ENCODE measurements at places on chromosomes 3 and 15.
A peak's percentile ranks its signal among the peaks of the same experiment; 100 is the strongest.

GRCh38 chr3:34008191-34008590 lies 209.8 kb downstream of the PDCD6IP start:
- no peak for DNase-seq

- DNase-seq, result no peak
Observed at GRCh38 chr15:68962465-68962864, 32.1 kb downstream of the SPESP1 start.

GRCh38 chr3:156677536-156677935 lies 3.1 kb downstream of the TIPARP start:
- DNase-seq, result no peak

DNA sequence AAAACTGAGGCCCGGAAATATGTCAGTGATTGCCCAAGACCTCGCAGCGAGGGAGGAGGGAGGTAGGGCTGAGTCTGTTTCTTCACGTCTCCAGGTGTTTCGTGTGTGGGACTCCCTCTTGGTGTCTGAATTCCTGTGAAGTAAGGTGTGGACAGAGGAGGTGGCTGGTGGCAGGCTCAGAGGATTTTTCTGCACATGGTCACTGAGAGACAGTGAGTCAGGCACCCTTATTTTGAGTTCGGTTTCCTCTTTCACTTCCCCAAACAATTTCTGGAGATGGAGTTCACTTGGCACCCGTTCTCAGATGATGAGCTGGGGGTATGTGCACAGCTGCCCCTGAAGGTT lies 46.3 kb upstream of the VPS8 start:
- DNase-seq, result peak; percentile 34

DNA sequence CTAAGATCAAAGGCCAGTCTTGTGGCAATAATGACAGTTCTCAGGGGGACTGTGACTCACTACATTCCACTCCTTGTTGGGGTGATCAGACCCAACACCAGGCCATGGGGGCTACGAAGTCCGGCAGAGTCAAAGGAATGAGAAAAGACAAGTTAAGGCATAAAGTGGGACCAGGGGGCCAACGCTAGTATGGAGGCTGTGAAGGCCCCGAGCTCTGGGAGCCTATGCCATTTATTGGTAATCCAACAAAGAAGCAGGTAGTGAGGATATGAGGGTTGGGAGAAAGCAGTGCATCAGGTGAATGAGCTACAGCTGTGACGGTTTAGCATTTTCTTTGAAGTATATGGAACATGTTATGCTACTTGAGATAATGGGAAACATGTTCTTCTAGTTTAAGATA lies 104.4 kb upstream of the C2CD4B start:
- no peak for DNase-seq

All from AG08395 (cell line).